ENCODE measurements at places on chromosomes 13 and 19. TPM values are rescaled to one million over a fixed set of nuclear protein-coding genes. Genes with fewer than 3 reads are reported as not detected.

DNA sequence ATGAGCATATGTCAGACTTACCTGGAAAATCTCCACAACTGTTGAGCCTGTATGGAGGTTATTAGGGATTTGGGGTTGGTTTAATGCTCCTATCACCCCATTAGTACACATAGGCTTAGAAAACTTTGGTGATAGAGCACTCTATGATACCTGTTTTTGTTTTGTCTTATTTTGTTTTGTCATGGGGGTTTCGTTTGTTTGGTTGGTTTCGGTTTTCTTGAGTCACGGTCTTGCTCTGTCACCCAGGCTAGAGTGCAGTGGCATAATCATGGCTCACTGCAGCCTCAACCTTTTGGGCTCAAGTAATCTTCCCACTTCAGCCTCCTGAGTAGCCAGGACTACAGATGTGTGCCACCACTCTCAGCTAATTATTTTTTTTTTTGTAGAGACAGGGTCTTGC is 70.0 kb downstream of the MZT1 start:
- no peak for DNase-seq

DNA sequence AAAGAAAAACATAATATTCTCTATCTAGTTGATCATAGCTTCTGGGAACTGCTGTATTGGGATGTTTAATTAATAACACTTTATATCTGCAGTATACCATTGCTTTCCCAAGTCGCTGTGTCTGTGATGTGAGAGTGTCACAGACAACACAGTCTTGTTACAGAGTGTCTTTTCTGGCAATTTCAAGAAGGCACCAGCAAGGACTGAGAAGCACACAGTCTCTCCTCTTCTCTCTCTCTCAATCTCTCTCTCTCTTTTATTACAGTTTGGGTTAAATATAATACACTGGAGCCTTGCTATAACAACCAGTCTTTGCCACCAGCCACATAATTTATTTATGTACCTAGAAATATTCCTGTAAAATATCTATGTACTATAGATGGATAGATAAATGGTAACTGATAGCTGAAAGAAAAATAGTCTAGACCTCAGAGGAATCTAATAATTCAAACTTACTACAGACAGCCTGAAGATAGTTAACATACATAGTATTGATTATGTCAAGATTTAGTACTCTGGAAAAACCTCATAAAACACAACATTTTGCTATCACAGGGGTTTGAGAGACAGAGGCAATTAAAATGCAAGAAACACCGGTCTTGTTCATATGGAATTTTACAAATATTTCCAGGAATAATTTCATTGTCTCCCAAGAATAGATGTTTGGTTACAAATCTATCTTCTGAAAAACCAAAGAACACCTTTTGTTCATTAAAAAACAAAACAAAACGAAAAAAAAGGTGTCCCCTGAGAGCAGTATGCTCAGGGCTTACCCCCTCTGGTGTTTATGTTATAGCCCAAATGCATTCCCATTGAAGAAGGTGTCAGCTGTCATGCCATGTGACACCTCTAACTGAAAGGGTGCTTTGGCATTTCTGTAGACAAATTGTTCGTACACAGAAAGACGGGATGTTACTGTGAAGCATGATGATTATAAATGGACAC is 507.8 kb downstream of the TBC1D4 start:
- DNase-seq = no peak

- DNase-seq = no peak
These were observed 11.9 kb downstream of the CC2D1A start for GRCh38 chr19:13917888-13918406.

DNA sequence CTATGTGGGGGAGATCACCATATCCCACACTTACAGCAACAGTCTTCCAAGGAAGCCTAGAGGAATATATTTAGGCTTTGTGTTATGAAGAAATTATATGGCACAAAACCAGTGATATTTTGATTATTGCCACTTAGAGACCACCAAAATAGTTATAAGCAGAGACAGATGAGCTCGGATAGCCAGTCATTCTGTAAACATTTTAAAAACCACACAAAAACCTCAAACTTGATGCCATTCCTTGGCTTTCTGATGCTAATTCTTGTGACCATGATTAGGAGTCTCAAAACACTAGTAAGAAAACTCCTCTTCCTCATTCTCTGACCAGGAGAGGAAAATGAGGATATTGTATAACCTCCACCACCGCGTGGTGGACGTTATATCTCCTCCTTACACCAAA is 496.4 kb downstream of the FOXO1 start:
- no peak for DNase-seq

DNA sequence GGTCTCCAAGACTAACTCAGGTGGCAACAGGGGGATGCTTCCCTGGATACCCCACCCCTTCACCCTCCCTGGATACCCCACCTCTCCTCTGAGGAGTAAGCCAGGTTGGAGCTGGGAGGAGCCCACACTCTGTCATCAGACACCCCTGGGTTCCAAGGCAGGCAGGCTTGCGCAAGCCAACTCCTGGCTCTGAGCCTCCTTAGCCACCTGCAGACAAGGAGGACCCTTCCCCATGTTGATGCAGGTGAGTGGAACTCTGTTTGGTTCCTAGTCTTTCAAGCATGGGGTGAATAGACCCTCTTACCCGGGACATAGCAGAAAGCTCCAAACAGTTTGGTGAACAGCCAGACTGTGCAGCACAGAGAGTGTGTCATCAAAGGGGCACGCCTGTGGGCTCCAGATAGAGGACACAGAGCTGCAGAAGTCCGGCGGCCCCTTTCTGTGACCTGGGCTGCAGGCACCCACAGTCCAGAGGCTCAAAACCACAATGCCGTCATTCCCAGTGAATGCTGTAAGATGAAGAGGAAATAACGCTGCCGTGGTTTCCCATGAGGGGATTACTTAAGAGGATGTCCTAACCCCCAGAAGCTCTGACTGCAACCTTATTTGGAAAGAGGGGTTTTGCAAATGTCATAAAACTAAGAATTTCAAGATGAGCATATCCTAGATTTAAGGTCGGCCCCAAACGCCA is 12.1 kb upstream of the HAS1 start:
- DNase-seq = peak; percentile 49

DNA sequence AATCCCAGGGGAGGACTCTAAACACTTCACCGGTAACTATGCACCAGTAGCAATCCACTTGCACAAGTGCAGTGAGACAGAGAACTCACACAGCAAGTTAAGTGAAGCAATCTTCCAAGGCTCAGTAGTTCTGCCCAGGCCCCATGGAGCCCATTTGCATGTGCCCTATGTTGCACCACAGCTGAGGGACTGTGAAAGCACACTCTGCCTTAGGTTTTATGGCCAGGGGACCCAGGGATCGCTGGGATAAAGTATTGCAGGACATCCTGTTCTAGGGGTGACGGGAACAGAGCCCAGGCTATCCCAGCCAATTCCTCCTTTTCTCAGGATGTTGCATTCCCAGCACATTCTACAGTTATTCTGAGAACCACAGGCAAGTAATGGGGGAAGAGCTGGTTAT is 6.0 kb upstream of the AMER2 start:
- DNase-seq = no peak

- no peak for DNase-seq
These were observed 726.2 kb downstream of the PCDH9 start for GRCh38 chr13:66503890-66504289.

- DNase-seq = no peak
These were observed 1624.7 kb downstream of the PCDH9 start for GRCh38 chr13:65605396-65605795.

GRCh38 chr13:34143637-34144036 is 325.7 kb downstream of the RFC3 start:
- no peak for DNase-seq

DNA sequence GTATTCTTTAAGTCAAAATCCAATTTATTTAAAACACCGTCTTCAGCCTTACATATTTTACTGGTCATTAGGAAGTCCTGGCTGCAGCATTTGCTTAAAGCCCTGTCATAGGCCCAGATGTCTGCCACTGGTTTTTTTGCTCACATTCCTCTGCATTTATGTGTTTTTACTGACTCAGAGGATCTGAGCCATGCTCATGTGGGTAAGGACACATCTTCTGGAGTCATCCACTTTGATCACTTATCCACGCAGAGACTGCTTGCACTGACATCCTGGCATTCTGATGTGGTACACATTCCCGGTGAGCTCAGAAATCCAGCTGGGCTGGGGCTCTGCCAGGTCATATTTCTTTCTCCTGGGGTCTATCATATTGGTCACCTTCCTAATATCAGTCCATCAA is 531.7 kb upstream of the ARGLU1 start:
- DNase-seq = no peak

- no peak for DNase-seq
These were observed 410.9 kb downstream of the FOXO1 start for GRCh38 chr13:40255551-40255950.

- peak; percentile 67 for DNase-seq
These were observed 8.7 kb downstream of the BRD4 start for GRCh38 chr19:15323496-15324235.

GRCh38 chr19:913080-913748 is at the start of gene R3HDM4:
TSS of gene R3HDM4 (minus strand) at chr19:913219. CDS start at chr19:913157, 62 bp downstream.
- DNase-seq = peak; percentile 87

- DNase-seq = no peak
These were observed 23.5 kb upstream of the LAIR1 start for GRCh38 chr19:54387991-54388801.

DNA sequence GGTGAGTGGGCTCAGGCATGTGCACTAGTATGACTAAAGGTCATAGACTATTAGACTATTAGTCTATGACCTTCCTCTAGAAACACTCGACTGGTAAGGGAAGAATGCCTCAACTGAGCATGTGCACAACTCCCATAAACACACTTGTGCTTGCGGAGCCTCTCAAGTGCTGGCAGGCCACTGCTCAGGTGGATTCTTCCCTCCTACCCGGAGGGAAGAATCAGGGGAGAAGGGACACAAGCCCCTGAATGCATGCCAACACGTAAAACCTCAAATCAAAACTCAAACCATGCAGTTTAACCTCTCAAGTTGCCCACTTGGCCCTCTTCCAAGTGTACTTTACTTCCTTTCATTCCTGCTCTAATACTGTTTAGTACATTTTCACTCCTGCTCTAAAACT is 287.6 kb upstream of the SGCG start:
- no peak for DNase-seq

DNA sequence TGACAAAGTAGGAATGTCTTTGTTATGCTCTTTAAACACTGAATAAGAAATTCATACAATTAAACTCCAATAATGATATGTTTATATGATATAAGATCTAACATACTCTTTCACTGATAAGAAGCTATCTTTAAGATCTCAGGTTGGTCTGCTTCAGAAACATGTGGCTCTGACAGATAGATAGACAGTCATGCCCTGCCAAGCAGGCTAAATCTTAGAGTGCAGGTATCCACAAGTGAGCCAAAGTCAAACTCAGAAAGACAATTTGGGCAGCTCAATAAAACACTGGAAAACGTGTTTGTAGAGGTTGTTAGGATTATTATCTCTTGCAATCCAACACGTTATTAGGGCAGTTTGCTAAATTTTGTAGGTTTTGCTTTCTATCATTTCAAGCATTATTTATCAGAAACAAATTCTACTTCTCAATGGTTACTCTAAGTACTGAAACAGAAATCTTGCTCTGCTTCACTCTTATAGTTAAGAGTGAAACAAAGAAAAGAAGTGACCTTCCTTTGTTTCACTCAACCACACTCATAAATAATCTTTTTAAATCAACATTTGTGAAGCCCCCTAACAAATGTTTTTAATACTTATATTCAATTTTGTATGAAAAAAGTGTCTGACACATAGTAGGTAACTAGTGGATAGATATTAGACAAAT is 1255.6 kb downstream of the DIAPH3 start:
- no peak for DNase-seq

PDE4C gene
- total RNA-seq = 1.9 TPM

DZIP1 gene
- total RNA-seq = 6.1 TPM
